ENCODE measurements at places on chromosomes 2 and 18.

- DNase-seq, result no peak
These were observed 95.9 kb downstream of the KCNF1 start for GRCh38 chr2:11007331-11008264.

GRCh38 chr2:144472046-144472412, 47.9 kb downstream of the ZEB2 start:
- DNase-seq, result no peak

DNA sequence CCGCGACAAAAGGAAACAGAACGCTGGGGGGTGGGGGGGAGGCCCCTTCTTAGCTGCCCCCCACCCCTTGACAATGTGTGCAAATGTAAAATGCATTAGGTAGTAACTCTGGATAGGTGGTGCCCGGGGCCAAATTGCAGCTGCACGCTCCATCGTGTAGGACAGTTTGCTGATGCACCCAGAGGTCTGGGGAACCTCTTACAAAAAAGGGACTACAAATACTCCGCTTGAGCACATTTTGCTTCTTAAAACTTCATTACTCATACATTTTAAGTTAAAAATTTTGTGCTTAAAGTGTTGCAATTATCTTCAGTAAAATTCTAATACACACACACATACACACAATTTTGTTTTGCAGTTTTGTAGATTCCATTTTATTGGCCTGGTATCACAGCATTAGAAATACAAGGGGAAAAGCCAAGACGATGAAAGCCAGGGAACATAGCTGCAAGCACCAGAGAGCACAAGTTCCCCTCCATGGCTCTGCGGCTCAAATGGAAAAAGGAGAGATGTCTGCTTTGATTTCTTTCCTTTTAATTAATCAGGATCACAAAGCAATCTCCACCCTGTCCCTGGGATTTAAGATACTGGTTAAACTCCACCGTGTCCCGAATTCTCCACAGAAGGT, 582.1 kb downstream of the ZEB2 start:
- DNase-seq, result peak; percentile 23

GRCh38 chr2:25682082-25682481, 8.7 kb upstream of the DTNB start:
- no peak for DNase-seq

DNA sequence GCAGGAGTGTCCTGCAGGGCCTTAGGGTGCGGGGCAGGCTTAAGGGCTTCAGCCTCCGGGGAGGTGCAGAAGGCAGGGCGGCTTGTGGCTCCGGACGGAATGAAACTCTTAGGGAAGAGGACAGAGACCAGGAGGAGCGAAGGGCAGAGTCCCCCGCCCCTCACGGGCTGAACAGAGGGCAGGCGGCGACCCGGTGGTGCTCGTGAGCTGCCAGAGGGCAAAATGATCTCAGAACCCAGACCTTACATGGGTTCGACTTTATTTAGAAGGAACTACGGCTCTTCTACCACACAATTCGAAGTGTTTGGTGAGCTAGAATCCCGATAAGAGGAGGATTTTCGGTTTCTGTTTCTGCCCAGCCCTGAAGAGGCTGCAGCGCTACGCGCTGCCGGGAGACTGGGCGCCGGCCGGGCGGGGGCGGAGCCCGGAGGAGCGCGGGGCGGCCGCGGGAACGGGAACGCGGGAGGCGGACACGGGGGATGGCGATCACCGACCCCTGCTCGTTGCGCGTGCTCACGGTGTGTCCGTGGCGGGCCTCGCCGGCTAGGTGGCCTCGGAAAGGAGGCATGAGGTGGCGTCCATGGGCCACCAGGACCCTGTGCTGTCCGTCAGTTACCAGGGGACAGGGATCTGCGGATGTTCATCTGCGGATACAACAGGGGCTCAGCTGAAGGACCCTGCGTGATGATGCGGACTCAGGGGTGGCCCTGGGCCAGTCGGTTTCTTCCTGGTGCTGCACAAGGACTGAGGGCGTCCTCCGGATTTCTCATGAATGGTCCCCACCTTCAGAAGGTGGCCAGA, 4.2 kb upstream of the SP100 start:
- DNase-seq, result peak; percentile 67

DNA sequence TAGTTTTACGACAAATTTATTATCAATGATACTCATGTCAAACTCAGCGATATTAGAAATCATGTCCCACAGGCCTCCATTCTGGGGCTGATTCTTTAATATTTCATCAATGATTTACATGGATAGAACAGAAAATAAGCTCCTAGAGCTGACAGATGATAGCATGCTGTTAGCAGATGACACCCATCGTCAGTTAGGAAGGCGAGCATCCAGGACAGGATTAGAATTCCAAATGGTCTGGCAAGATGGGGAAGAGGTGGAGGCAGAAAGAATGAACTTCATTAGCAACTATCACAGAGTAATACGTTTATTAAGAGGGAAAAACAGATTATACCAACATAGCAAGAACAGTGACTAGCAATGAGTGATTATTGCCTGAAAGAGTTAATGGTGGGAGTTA, 46.2 kb upstream of the ACVR1 start:
- no peak for DNase-seq

- peak; percentile 65 for DNase-seq
These were observed 32.9 kb downstream of the OSBPL6 start for GRCh38 chr2:178227187-178227586.

GRCh38 chr2:169397697-169398096, 35.4 kb upstream of the LRP2 start:
- DNase-seq, result peak; percentile 4

DNA sequence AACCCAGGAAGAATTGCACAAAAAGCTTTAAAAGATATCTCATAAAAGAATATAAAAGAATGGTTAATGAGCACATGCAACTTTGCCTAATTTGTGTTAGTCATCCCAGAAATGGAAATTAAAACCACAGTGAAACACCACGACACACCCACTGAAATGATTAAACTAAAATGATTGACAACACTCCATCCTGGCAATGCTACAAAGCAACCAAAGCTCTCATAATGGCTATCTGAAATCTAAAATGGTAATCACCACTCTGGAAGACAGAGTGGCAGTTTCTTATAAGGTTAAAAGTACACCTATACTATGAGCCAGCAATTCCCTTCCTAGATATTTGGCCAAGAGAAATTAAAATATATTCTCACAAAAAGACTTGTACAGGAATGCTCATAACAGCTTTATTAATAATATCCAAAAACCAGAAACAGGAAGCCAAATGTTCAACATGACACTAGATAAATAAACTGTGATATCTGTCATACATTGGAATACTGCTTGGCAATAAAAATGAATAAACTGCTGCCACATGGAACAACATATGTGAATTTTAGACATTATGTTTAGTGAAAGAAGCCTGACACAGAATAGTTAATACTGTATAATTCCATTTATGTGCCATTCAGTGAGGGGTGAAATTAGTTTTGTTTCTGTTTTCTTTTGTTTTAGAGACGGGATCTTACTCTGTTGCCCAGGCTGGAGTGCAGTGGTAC, 105.3 kb upstream of the BCL2L11 start:
- DNase-seq, result no peak

GRCh38 chr2:219020604-219021365, 20.5 kb downstream of the CFAP65 start:
- peak; percentile 33 for DNase-seq

GRCh38 chr2:202091476-202091875, 18.4 kb downstream of the KIAA2012 start:
- DNase-seq, result no peak

GRCh38 chr2:111178730-111179405, 58.2 kb downstream of the BCL2L11 start:
- no peak for DNase-seq

DNA sequence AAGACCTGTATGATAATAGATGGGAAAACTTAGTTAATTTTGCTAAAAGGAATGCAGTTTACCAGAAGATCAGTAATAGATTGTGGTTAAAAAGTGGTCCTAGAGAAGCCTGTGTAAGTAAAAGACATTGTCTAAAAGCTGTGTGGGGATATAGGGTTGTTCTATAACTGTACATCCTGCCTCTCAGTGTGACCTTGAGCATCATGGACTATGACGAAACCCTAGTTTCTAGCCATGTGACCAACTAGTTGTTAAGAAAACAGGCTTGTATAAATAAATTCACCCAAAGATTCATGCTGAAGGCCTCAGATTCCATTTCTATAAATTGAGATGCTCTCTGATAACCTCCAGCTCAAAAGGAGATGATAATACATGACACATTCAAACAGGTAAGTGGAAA, 160.7 kb downstream of the IKZF2 start:
- DNase-seq, result peak; percentile 52

DNA sequence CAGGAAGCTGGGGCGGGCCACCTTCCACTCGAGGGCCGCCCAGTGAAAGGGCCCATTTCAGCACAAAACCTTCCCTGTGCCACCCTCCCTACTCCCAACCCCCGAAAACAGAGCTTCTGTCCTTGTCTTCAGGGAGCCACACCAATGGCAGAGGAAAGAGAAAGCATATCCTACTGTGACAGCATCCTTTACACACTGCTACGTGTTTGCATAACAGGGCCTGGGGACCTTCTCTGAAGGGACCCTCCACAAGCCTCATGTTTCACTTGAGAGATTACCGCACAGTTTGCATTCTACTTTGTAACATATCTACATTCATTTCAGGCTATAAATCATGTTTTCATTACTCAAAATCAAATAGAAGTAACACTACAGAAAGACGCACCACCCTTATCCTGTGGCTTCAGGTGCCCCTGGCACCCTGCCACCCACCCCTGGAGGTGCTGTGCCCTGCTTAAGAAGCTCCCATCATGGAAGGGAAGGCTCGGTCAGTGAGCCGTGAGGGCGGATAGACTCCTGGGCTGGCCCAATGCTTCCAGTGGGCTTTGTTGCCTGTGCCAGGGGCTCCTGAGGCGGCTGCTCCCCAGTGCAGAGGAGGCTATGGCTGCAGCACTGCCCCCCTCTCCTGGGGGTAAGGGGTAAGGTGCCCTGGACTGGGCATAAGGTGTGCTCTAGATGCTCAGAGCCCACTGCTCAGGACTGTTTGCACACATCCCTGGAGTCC, 52.0 kb downstream of the EIPR1 start:
- DNase-seq, result no peak

- DNase-seq, result no peak
These were observed 204.2 kb downstream of the LOXHD1 start for GRCh38 chr18:46452820-46453219.

DNA sequence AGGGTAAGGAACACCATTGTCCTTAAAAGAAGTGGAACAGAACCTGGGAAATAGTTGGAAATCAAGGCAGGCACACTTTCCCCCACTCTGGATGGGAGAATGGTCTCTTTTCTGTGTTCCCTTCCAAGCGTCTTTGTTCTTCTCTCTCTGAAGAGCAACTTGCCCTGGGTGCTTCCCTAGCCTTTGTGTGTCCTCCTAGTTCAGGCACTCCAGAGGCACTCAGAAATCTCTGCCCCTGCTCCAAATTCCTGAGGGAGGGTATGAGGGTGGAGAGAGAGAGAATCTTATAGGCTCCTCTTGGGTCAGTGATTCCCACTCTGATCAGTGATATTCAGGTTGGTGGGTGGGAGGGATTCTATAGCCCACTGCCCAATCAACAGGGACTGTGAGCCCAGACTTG, 8.8 kb upstream of the SIX2 start:
- no peak for DNase-seq
